ENCODE measurements at places on chromosomes 5 and 9.
A peak's percentile ranks its signal among the peaks of the same experiment; 100 is the strongest.

DNA sequence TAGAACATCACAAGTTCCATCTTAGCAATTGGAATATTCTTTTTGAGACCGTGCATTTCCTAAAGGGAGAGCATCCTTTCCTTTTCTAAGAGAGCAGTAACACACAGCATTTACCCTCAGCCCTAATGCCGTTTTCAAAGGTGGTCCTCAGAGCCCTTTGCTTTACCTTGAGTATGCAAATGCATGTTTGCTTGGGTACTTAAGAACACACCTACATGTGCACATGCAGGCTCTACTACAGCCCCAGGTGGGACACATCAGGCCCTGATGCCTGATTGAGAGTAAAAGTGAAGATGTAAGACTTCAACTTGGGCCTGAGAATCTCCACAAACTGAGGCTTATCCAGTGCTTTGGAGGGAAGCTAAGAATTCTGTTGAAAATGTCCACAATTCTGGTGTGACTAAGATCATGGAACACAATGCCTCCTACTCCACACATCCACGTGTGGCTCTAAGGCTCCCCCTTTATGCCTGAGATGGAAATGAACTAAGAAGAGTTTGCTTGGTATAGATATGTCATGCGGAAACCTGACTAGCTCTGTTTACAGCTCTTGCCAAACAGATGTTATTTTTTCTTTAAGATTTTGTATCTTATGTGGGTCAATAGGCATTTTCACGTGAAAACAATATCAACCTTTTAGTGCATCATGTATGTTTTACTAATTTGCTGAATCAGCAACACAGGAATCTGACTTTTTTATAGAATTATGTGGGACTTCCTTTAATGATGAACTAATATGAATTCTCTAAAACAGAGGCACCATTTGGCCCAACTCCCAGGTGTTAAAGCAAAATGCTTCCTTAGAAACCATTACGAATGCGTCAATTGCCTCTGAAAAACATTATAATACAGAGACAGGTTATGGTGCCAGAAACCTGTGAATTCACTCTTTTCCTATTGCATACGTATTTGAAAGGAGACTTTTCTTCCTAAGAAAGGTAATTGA is 48.9 kb upstream of the SLC2A8 start:
- DNase-seq = peak; percentile 14

GRCh38 chr9:35960039-35960655 is 2.2 kb upstream of the OR2S2 start:
- DNase-seq = no peak

GRCh38 chr5:86500947-86501346 is 116.8 kb upstream of the COX7C start:
- DNase-seq = no peak

DNA sequence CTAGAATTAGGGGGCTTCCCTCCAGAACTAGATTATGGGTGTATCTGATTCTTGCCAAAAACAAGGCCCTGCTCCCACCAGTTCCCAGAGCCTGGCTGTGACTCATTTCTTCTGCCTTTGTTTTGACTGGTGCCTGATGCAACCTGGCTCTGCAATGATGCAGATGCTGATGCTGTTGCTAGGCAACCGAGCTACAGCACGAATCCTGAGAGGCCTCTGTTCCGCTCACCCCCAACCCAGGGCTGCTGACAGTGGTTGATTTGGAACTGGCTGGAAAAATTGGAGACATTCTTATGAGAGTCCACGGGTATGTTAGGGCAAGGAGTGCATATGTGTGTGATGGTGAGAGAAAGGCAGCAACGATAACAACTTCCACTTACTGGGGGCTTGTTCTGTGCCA is 100.3 kb downstream of the NSG2 start:
- DNase-seq = no peak

- DNase-seq = no peak
Observed at GRCh38 chr5:176535101-176535663, 2.0 kb downstream of the RNF44 start.

DNA sequence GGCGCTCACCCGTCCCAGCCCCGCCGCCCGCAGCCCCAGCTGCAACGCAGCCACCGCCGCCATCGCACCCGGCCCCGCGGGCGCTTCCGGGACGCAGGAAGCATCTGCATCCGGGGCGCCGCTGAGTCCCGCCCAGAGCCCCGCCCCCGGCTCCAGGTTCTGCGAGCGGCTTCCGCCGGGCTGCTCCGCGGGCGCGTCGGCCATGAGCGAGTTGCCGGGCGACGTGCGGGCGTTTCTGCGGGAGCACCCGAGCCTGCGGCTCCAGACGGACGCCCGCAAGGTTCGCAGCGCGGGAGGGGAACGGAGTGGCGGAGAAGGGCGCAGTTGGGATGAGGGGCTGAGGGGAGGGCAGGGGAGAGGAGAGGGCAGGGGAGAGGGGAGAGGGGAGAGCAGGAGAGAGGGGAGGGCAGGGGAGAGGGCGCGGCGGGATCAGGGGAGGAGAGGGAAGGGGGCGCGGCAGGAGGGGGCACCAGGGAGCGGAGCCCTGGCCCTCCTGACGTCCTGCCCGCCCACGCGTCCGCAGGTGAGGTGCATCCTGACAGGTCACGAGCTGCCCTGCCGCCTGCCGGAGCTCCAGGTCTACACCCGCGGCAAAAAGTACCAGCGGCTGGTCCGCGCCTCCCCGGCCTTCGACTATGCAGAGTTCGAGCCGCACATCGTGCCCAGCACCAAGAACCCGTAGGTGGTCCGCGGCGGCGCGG is at the start of the genes SURF1 and SURF2:
TSS of gene SURF1 (minus strand) at position 97 of the 701 bp plus-strand sequence. CDS start at position 63, 34 bp downstream.
TSS of gene SURF2 (plus strand) at position 160 of the 701 bp plus-strand sequence. CDS start at position 203, 43 bp downstream.
- DNase-seq = peak; percentile 76

GRCh38 chr5:160036243-160036642 is 27.3 kb downstream of the TTC1 start:
- DNase-seq = no peak

GRCh38 chr9:133117271-133118178 is 3.5 kb downstream of the RALGDS start:
- DNase-seq = no peak

GRCh38 chr5:154520861-154521453 is 42.9 kb upstream of the HAND1 start:
- no peak for DNase-seq

GRCh38 chr5:66039296-66039695 is 104.8 kb upstream of the SREK1 start:
- DNase-seq = no peak

- peak; percentile 8 for DNase-seq
Observed at GRCh38 chr5:158970569-158971014, 129.1 kb downstream of the EBF1 start.

DNA sequence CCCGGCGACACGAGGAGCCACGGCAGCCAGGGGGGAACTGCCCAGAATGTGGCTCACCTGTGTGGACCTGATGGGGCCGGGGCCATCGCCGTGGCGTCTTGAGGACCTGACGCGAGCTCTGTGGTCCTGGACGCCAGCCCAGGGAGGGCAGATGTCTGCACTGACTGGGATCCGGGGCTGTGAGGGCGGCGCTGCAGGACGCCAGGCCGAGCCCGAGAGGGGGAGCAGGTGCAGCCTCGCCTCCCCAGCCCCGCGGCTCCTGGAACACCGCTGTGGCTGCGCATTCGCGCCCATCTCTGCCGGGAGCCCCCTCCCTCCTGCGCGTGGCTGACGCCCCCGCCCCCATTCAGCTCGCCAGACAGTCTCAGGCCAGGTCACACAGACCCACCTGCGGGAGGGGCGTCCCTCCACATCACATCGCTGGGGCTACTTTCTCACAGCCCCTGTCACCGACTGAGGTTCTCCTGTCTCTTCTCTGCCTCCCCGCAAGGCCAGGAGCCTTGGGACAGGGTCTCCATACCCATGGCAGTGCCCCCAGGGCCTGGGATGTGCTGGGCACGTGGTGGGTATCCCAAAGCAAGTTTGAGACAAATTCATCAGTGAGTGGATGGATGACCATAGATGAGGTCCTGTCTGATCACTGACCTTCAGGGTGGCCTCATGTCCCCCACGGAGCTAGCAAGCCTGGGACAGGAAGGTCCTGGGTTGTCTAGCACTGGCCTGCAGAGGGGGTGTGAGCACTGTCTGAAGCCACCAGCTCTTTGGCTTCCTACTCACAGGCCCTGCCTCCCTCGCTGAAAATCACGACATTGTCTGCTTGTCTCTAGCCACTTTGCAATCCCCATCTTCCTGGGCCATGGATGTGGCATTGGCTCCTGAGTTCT is 47.3 kb downstream of the RASGEF1C start:
- DNase-seq = no peak

DNA sequence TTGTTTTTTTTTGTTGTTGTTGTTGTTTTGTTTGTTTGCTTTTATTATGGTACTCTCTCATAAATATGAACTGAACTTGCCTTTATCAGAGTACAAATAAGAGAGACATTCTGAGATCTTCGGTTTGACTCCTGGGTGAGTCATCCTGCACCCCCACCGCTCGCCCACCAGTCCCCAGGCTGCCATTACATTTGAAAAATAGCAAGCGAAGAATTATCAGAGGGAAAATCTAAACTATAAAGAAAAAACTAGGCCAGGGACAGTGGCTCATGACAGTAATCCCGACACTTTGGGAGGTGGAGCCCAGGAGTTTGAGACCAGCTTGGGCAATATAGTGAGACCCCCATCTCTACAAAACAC is 122.1 kb upstream of the MAP3K1 start:
- no peak for DNase-seq

DNA sequence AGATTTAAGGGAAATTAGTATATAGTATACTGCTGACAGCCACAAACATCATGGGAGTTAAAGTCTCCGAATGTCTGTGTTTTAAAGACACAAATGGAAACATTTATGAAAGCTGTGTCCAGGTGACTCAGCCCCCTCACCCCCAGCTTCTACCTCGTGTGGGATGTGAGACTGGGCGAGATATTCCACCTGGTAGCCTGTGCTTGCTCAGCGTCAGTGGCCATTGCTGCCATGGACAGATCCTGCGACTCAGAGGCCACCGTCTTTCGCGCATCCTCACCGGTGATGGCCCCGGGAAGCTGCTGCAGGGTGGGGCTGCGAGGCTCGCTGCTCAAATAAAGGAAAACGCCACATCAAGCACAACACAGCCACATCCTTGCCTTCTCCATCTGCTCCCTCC is 31.2 kb upstream of the EXOC3 start:
- no peak for DNase-seq

DNA sequence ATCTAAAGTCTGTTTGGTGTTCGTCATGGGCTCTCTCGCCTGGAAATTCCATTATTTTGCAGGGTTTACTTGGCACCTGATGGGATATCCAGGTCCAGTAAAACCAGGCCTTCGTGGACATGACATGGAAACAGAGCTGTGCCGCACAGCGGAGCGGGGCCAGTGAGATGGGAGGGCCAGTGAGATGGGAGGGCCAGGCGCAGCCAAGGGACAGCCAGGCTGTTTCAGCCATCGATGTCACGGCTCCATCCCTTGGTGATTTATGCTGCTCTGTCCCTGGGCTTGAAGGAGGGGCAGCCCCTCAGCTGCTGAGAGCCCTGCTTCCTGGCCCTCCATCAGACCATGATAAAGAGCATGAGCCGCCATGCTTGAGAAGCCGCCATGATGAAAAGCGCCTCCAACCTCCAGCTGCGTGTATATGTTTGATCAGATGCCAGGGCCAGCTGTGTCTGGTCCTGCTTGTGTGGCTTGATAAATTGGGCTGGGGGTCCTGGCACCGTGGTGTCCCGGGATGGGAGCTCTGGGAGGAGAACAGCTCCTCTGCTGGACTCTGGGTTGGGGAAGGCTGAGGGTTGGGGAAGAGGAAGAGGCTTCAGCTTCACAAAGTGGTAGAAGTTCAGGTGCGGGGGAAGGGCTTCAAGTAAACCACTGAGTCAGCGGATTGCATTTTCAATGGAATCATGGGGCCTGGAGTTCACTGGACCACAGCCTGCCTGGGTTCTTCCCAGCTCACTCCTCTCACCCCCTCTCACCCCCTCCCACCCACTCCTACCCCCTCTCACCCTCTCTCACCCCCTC is 6.1 kb upstream of the COL5A1 start:
- no peak for DNase-seq

DNA sequence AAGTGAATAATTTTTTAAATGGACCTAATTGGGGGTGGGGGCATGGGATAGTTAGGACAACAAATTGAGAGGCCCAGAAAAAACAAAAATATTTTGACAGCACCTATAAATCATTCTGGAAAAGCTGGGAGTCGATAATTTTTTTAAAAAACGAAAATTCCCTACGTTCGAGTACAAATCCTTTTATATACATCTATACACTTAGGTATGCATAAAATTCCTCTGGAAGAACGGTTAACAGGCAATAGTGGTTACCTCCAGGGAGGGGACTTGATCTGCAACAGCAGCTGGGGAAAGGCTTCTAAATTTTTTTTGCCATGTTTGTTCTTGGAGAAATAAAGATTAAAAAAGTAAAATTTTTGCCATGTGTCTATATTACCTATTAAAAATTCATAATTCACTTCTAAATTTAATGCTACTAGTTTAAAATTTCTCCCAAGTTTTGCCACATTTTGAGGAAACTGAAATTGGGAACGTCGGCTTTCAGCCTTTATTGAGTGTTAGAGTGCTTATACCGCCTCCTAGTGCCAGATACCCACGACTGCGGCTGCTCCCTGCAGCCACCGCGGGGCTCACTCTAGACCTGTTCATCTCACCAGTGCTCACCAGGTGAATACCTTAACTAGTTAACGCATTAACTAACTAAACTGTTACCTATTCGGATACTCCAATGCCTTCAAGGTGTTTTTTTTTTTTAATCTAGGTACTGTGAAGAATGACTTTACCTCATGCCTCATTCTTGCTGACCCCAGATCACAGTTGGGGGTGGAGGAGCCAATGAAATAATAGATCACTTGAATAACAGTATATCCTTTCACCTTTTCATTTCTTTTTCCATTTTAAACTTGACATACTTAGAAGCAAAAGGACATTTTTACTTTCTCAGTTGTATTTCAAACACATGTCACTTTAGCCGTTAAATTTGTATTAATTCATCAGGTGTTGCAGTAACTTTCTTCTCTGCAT is 1.8 kb upstream of the BHMT start:
- no peak for DNase-seq

- no peak for DNase-seq
Observed at GRCh38 chr5:152813526-152813925, 408.4 kb upstream of the NMUR2 start.

DNA sequence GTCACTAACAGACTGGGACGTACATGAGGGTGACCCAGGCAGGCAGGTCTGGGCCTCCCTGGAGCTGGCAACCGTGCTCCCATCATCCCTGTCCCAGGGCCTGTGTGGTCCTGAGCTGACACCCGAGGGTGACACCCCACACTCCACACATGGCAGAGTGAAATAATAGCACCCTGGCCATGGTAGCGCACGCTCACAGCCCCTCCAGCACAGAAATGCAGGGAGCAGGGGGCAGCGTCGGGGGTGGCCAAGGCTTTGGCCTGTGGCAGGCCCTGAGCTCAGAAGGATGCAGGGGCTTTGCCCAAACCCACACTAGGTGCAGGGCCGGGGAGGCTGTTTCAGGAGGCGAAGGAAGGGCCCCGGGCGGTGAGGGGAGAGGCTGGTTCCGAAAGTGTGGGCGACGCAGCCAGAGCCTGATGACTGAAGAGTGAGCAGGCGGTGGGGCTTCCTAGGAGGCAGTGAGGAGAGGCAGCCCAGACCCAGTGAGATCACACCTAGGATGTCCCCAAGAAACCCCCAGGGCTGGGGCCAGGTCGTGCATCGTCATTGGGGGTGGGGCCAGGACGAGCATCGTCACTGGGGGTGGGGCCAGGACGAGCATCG is 12.9 kb downstream of the OR2V2 start:
- peak; percentile 32 for DNase-seq
